Left forelimb (tissue), 1 donor: ENCODE measurements at places on chromosomes 12 and 14.

DNA sequence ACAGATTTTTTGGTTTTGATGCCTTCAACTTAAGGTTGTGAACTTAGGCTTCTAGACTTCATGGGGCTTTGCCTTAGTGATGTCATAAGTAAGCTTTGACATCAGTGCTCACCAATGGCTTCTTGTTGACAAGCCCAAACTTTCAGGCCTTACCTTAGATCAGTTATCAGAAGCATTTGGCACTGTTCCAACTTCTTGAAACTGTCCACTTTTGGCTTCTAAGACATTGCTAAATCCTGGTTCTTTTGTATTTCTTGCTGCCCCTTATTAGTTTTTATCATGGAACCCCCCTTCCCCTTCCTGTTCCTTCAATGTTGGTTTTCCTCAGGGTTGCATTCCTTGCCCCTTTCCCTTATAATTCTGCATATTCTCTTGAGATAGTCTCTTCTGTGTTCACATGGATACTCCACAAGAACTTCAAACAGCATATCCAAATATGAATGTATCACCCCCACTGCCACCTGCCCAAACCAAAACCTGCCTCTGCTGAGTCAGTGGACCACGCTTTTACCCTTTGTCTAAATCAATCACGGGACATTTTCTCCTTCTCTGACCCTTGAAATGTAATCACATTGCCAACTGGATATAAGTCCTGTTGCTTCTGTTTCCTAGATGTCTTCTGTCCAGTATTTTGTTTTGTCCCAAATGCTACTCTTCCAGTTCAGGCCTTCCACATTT lies 7.9 kb downstream of the PFKM start:
- no peak for DNase-seq

DNA sequence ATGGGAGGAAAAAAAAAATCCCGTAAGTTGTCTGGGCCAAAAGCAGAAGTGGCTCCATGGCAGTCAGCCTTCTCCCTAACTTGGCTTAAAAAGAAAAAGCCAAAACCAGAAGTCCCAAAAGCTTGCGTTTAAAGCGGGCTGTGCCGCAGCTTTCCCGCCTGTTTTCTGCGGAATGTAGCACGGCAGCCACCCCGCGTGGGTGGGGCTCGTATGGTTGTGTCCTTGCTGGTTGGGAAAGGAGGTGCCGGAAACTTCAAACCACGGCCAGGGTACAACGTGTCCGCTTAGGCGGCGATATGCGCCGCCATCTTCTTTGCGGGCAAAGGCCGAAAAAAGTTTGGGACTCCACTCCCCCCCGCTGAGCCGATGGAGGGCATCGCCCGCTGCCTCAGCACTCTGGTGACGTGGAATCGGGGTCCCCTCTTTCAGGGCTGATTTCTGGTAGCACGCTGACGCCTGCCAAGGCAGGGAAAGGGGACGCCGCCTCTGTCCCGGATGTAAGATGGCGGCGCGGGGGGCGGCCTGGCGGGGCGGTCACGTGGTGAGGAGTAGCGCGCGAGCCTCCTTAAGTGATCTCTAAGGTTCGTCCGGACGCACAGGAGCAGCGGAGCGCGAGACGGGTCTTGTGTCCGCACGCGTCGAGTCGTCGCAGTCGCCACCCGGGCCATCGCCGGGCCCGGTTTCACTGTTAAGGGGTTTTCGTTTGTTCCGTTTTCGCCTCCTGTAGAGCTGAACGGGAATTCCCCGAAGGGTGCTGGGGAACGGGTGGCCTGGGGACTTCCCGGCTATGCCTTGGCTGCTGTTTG lies 135.8 kb downstream of the MON2 start:
- DNase-seq = peak; percentile 95

DNA sequence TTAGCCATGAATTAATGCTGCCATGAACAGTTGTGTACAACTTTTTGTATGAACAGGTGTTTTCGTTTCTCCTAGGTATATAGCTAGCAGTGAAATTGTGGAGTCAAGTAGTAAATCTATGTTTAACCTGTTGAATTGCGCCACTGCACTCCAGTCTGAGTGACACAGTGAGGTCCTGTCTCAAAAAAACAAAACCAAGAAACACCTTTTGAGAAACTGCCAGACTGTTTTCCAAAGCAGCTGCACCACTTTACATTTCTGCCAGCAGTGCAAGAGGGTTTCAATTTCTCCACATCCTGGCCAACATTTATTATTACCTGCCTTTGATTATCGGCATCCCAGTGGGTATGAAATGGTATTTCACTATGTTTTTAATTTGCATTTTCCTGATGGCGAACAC lies 3.3 kb upstream of the PLEKHG3 start:
- DNase-seq = peak; percentile 26

DNA sequence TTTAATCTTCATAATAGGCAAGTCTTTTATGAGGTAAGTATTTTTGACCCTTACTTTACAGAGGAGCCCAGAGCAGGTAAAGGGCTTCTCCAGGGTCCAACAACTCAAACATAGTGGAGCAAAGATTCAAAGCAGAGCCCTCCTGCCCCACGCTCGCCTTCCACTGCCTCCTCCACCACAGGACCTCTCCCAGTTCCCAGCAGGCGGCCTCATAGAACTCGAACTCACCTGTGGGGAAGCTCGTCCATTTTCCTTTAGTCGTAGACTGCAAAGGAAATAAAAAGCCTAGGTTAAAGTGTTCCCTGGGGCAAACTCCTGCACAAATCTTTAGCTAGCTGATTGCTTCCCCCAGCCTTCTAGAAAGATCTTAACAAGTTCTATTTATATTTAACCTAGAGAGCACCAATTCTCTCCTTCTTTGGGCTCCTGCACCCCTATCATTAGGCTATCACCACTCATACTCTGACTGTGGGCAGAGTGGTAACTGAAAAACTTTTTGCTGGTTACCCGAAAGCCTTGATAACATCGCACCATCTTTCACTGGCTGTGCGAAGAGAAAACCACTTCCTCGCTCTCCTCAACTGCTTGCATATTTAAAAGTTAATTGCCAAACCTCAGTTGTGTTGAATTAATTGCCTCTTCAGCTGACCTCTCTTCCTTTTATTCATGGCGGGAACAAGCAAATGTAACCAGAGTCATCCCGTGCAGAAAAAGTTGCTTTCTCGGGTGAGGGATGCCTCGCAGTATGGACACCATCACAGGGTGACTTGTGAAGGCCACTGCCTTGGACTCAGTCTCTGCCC lies 299.6 kb downstream of the DPF3 start:
- no peak for DNase-seq

GRCh38 chr12:26298785-26299621 lies 103.6 kb downstream of the SSPN start:
- no peak for DNase-seq

DNA sequence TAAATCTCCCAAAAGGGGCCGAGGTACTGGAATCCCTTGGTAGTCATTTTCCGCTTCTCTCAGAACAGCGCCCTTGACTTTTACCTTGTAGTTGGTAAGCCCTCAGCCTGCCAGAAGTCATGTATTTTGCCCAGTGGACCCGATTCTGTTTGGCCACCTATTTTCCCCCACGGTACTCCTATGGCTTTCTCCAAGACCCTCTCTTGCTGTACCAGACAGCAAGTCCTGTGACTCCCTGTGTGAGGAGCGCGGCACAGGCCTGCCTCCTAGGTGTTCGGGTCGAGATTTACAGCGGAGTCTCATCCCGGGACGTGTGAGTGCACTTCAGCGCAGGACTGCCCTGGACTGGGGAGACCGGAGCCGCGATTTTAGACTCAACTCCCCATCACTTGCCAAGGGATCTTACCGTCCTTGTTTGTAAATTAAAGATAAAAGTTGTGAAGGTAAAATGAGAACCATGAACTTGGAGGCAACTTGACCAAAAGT lies 1.1 kb upstream of the MBD6 start:
- no peak for DNase-seq

GRCh38 chr12:101038289-101038871 lies 171.7 kb downstream of the SLC5A8 start:
- no peak for DNase-seq

DNA sequence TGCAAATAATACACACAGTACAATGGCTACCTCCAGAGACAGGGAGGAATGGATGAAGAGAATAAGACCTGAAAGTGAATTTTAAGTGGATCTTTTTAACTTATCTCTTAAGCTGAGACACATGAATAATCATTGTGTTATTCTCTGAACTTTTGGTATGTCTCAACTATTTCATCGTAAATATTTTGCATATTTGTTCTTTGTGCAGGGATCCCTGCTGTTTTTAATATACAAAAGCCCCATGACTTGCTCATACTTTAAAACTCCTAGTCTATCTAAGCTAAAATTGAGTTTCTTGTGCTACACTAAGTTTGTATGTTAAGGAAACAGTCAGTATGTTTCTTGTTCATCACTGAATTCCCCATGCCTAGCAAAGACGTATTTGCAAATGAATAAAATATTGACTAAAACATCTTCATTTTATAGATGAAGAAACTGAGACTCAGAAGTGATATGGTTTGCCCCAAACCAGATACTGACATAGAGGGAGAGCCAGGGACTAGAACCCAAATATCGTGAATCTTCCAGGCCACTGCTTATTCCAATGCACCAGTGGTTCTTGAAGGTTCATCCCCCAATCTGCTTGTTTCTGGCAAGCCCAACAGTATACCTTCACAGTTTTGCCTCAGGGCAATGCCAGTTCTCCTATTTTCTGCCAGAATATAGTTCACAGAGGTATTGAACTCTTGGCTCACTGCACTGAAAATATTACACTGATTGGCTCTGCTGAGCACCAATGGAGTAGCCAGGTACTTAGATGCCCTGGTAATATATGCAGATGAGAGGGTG lies 356.9 kb downstream of the MED13L start:
- DNase-seq = no peak

DNA sequence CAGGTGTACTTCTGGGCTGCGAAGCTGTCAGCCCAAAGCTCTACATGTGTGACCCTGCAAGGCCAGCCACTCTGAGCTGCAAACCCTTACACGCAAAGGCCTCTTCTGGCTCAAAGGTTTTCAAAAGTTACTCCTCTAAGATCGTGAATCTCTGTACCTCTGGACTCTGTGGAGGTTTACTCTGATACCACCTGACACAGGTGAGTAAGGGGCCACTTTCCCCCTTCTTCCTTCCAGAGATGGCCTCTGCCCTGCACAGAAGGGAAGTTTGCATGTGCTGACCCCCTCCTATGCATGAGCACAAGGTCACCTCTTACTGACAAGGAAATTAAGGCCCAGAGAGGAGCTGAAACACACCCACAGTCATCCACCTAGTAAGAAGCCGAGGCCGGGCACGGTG lies 14.5 kb downstream of the ITPK1 start:
- DNase-seq = no peak

DNA sequence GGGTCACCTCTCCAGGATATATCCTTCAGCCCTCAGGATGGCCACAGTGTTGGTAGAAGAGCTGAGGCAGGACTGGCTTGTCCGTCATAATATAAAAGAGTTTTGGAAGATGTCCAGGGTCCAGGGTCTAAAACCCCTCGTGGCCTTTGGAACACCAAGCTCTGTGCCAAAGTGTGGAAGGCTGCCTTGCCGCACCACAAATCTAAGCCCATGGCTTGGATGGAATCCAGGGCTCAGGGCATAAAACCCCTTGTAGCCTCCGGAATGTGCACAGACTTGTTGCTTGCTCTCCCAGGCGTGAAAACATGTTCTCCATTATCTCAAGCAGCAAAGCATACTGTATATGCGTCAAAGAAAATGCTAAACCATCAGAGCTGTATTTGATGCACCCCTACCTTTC lies 46.7 kb downstream of the TNFAIP2 start:
- DNase-seq = no peak

GRCh38 chr12:117486840-117487659 lies 125.6 kb upstream of the NOS1 start:
- no peak for DNase-seq

- no peak for DNase-seq
These were observed 48.3 kb downstream of the NFKBIA start for GRCh38 chr14:35355981-35356841.

DNA sequence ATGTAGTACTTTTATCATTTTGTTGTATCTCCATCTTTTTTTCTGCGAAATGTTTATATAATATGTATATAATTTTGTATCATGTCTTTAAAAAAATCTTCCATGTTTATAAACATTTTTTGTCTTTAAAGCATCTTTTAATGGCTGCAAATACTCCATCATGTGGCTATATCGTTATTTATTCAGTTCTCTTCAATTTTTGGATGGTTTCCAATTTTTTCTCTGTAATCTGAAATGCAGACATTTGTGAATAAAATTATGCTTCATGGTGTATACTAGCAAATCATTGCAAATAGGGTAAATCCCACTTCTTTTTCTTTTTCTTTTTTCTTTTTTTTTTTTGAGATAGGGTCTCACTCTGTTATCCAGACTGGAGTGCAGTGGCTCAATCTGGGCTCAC lies 54.0 kb downstream of the CPSF2 start:
- DNase-seq = no peak

- no peak for DNase-seq
These were observed 88.8 kb downstream of the NEDD1 start for GRCh38 chr12:96995861-96996260.

DNA sequence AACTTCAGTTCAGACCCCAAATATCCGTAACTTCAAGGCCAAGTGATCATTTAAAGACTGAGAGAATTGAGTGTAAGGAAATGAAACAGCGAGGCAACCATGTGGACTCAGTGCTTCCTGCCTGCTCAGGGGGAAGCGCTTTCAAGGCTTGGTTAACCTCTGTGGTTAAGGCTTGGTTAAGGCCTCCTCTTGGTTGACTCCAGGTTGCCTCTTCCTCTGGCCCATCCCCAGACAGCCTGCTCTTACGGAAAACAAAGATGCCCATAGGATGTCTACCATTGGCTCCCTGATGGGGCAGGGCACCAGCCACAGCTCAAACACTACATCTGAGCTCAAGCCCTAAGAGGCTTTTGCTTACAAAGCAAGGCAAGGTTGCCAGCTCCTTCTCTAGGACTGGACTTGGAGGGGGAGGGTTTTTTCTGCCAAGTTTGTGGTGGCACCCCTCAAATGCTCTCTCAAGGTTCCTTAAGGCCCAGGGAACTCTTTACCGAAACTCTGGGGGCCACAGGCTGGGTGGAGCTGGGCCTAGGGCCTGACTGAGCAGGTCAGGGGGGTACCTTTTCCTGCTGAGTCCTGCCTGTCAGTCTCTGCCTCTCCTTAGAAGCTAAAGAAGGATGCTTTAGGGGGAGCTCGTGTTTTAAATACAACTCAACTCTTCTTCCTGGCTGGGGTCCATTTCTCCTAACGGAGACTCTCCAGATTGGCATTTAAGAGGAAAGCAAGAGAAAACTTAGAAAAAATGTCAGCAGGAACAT lies 13.7 kb downstream of the COL2A1 start:
- DNase-seq = no peak

- no peak for DNase-seq
These were observed 5.9 kb upstream of the EID3 start for GRCh38 chr12:104297477-104298113.

DNA sequence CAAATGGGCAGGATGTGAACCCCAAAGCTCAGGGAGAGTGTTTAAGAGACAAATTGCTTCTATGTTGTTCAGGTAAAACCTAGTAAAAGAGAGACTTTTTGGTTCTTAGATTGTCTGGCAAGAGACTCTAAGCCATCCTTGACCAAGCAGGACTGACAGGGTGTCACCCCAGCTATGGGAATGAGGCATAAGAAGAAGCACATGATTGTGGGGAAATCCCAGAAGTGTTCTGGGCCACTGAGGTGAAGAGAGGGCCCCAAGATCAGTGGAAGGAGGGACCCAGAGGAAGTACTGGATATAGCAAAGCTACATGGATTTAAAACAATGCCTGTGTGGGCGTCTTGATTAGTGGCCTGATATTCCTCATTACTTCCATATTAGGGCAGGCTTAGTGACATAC lies 99.0 kb downstream of the SAMD4A start:
- DNase-seq = no peak
